ENCODE measurements at places on chromosomes 12 and 14.
A peak's percentile ranks its signal among the peaks of the same experiment; 100 is the strongest.

DNA sequence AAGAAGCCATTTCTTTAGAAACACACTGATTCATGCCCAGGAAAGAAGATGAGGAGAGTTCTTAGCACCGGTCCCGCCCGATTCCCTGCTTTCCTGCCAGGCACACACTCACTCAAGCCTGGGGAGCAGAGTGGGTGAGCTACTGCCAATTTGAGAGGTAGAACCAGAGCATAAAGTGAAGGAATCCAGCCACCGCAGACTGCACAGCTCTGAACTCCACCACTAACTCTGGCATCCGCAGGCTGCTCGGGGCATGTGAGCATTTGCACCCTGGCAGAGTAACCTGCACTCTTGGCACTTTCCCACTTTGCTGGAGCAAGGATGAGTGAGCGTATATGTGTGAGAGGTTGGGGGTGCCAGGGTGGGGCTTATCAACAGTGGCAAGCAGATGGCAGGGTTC is 4.0 kb upstream of the SYNDIG1L start:
- DNase-seq = no peak

DNA sequence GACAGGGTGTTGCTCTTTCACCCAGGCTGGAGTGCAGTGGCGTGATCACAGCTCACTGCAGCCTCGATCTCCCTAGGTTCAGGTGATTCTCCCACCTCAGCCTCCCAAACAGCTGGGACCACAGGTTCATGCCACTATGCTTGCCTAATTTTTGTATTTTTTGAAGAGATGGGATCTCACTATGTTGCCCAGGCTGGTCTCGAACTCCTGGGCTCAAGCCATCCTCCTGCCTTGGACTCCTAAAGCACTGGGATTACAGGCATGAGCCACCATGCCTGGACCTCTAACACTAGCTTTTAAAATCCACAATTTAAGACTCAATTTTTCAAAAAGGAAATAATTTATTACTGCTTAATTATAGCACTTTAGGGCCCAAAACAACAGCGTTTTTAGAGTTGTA is 107.9 kb downstream of the TRAFD1 start:
- no peak for DNase-seq

GRCh38 chr12:14893506-14894250 is 8.0 kb upstream of the MGP start:
- no peak for DNase-seq

DNA sequence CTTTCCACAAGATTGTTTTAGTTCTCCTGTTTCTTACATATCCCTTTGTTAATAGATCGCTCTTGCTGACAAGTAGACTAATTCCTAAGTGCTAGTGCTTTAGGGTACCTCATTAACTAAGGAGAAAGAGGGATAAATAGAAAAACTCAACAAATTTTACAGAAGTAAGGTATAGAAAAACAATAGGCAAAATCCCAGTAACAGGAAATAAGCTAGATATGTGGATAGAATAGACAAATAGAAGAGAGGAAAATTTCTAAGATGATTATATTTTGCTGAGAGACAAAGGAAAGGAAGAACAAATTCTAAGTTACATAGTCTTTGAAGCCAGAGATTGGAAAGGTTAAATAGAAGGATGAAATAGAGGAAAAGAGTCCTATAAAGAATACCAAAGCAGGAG is 1.0 kb downstream of the CD69 start:
- no peak for DNase-seq

GRCh38 chr12:47397664-47398281 is 308.1 kb downstream of the RPAP3 start:
- DNase-seq = peak; percentile 31

DNA sequence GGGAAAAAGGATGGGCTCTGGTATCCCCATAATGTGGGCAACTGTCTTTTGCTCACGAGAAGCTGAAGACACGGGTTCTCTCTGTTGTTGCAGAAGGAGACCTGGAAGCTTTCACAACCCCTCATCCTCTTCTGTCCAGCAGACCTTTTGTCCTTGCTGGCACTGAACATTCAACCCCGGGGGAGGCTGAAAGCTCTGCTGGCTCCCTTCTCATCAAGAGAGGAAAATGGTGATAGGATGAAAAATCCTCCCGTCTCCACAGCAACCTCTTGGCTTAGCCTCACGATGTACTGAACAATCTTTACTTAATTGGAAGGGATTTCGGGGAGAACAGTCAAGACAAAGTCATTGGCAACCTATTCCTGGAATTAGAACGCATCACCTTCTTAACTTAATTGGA is 39.0 kb downstream of the ELK3 start:
- DNase-seq = no peak

DNA sequence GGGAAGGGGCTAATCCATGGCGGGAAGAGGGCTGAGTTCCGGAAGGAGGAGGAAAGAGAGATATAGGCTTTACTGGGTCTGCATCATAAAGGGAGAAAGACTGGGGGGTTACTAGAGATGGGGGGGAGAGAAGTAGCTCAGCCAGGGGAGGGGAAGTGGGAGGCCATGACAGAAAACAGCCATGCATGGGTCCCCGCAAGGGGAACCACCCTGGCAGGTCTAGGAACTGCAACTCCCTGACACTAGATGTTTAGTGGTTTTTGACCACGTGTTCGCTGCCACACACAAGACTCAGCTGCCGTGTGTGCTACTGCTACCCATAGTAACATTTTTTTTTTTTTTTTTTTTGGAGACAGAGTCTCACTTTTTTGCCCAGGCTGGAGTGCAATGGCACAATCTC is 145.0 kb downstream of the RIMBP2 start:
- DNase-seq = no peak

DNA sequence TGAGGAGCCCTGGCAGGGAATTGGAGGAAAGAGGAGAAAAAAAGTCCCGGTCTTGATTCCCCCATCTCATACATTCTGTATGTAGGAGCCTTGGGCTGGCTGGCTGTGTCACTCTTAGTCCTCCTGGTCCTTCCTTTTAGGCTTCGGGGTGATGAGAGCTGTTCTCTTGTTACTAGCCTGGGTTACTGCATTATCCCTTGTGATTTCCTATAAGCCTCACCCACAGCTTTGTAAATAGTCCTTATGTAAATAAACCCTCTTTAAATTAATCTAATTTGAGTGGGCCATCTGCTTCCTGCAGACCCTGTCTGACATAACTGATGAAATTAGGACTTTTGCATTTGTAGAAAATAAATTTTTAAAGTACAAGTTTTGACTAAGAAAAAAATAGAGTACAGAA is 19.2 kb downstream of the DNM1L start:
- DNase-seq = no peak

DNA sequence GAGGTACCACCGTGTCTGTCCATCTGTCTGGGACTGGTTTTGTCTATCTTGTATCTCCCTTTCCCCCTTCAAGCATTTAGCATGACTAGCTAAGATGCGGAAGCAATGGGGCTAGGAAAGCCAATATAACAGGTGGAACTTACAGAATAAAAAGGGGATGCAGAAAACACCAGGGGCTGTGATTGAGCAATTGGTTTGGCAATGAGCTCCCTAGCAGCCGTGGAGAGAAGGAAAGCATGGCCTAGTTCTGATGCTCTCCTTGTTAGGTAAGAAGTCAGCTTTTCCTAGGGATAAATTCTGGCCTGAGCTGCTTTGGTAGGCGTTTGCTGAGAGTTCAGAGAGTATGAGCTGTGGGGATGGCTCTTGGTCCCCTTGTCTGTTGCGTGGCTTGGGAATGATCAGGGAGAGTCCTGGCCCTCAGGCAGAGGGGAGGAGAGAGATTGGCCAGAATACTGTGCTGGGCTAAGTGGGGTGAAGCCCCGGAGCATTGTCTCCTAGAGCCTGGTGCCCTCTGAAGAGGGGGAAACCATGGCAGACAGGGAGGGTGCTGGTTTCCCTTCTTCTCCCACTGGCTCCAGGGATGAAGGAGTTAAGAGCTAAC is 7.1 kb downstream of the SETD1B start:
- no peak for DNase-seq

DNA sequence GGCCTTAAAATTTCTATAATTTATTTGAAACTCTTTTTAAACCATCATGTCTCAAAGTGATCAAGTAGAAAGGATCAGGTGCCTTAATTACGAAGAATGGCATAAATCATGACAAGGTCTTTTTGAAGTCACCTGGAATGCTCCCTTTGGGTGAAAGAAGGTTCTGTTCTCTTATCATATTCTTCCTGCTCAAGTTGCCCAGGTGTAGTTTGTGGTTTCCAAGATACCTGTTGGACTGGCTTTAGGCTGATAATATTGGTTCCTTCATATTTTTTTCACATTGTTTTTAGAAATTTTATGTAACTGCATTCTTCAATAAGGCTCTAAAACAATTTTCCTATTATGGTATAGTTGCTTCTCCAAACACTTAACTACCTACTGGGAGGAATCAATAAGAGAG is 29.2 kb downstream of the RASSF3 start:
- DNase-seq = no peak

DNA sequence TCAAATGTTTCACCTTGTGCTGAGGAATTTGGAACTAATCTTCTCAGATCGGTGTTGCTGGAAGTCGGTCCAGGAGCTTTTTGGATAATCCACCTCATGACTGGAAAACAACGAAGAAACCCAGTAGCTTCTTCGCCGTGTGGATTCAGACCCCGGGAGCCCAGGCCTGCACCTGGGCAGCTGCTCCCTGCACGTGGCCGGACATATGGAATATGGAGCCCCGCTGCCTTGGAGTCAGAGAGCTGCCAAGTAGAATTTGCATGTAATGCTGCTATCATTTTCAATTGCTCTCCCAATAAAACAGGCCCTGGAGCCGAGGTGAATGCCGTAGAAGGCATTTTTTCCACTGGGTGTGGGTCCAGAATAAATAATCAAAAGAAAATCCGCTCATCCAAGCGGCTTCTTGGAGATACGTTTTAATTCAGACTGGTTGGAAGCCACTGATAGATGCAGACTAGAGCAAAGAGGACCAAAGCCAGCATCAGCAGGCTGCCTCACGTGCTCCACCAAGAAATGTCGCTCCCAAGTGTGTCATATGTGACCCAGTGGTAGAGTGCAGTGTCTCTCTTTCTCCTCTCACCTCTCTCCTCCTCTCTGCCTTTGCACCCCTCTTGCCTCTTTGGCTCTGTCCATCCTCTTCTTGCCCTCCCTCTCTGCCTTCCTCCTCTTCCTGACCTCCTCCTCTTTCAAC is 115.3 kb downstream of the ZNF664 start:
- no peak for DNase-seq

GRCh38 chr14:67963960-67964812 is 144.6 kb downstream of the RAD51B start:
- no peak for DNase-seq

- no peak for DNase-seq
Observed at GRCh38 chr12:50018968-50019367, 6.3 kb downstream of the RACGAP1 start.

- no peak for DNase-seq
Observed at GRCh38 chr12:124388679-124389137, 93.8 kb downstream of the RFLNA start.

DNA sequence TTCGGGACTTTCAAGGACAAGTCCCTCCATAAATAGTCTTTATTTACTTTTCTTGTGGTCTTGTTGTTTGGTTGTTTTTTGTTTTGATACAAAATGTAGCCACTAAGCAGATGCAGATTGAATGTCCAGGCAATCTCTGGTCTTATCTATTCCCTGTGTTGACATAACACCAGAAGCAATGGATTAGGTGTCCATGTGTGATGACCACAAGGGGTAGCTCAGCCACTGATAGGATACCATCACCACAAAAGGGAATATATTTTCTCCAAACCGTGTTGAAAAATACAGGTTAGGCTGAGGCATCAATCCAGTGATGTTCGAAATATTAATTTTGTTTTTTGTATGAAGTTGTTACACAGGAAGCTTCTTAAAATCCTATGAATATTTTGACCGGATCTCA is 196.3 kb downstream of the EPS8 start:
- DNase-seq = no peak

DNA sequence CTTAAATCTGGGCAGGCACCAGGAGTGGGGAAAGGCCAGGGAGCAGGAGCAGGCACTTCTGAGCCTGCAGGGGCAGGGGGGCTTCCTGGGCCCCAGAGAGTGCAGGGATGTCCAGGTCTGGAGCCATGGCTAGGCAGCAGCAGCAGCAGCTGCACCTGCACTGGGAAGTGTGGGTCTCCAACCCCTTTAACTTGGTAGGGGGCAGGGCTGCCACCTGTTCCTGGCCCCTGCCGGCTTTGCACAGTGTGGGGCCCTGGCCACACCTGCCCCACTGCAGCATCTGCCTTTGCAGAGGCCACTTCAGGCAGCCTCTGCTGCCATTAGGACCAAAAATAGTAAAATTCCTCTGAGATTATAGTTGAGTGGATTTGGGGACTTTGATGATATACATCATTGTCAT is 138.5 kb downstream of the SLC16A7 start:
- DNase-seq = no peak

- DNase-seq = no peak
Observed at GRCh38 chr14:54709444-54709843, 142.5 kb downstream of the SAMD4A start.

- no peak for DNase-seq
Observed at GRCh38 chr14:71668186-71668912, 263.9 kb upstream of the RGS6 start.

- peak; percentile 8 for DNase-seq
Observed at GRCh38 chr14:81385886-81386285, 14.2 kb downstream of the STON2 start.

DNA sequence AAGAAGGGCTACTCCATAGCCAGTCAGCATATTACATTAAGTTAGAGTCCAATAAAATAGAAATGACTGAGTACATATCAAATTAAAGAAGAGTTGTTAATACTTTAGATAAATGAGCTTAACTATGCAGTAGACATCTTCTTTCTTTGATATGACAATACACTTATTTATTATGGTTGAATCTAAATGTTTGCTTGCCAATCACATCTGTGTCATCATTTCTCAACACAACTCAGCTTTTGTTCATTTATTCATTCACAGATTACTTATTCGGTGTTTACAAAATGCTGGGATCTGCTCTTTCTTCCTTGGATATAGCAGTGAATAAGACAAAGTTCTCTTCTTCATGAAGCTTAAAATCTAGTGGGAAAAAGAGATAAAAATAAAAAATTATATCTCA is 614.6 kb upstream of the ATP2B1 start:
- no peak for DNase-seq

DNA sequence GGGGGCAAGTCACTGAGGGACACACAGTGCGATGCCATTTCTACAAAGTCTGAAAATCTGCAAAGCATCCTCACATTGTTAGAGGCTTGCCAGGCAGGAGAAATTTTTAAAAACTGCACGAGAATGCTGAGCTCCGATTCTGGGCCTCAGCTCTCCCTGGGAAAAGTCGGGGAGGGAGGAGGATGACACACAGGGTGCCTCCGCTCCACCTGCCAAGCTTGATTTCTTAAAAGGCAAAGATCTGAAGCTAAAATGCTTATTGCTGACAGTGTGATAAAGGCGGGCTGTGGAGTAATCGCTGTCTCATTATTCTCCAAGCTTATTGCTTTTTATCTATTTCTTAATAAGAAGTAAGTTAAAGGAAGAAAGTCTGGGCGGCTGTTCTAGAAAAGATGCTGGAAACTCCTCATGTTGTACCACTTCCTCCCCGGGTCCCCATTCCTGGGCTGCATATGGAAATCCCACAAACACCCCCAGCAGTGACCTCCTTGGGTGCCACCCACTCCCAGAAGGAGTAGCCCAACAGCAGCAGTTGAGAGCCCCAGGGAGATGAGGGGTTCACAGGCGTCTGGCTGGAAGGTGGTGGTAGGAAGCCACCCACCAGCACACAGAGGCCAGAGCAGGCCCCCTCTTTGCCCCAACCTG is 55.0 kb downstream of the CCDC85C start:
- no peak for DNase-seq
